Activated CD4-positive, alpha-beta memory T cell treated with anti-CD3 and anti-CD28 coated beads, Interleukin-2, amount 10 ng/mL, durations not matched to agents 7 days and 5 days (primary cell): ENCODE measurements at places on chromosomes 12 and 14. TPM values are rescaled to one million over a fixed set of nuclear protein-coding genes. Genes with fewer than 3 reads are reported as not detected.

ABCC9 gene
- not detected for total RNA-seq

SYCP3 gene
- 0.28 TPM for total RNA-seq

CACNA1C gene
- total RNA-seq, result 0.30 TPM

RAB15 gene
- total RNA-seq, result 1.5 TPM

CAPZA3 gene
- not detected for total RNA-seq

PTGDR gene
- total RNA-seq, result 0.25 TPM

RPGRIP1 gene
- total RNA-seq, result not detected

TAS2R43 gene
- total RNA-seq, result 0.55 TPM

NDUFB1 gene
- total RNA-seq, result 140 TPM

ANKRD33 gene
- not detected for total RNA-seq

CD9 gene
- total RNA-seq, result 1.0 TPM

C1R gene
- total RNA-seq, result 3.8 TPM

TAS2R13 gene
- total RNA-seq, result 0.23 TPM

GUCY2C gene
- not detected for total RNA-seq

INHBC gene
- not detected for total RNA-seq

REM2 gene
- 1.2 TPM for total RNA-seq

PTPN6 gene
- 295 TPM for total RNA-seq

CMA1 gene
- not detected for total RNA-seq

PPP2R5C gene
- 338 TPM for total RNA-seq

ACOT4 gene
- 0.83 TPM for total RNA-seq

DNAH10 gene
- not detected for total RNA-seq

CLEC1B gene
- total RNA-seq, result not detected

REC8 gene
- total RNA-seq, result 48.0 TPM

ARHGAP9 gene
- total RNA-seq, result 171 TPM

CISTR gene
- not detected for total RNA-seq

LRRK2 gene
- total RNA-seq, result 0.05 TPM

DERA gene
- total RNA-seq, result 21.3 TPM
